Sigmoid colon (tissue), 7 donors: ENCODE measurements at places on chromosomes 2 and 18. TPM values are rescaled to one million over a fixed set of nuclear protein-coding genes. Genes with fewer than 3 reads are reported as not detected.
A peak's percentile ranks its signal among the peaks of the same experiment; 100 is the strongest.

The RGPD3 gene
- 2.2 TPM for total RNA-seq

GRCh38 chr2:60818272-60818671 lies 62.2 kb downstream of the PAPOLG start:
- no peaks in the 10 kb centered on the region for H3K4me1 ChIP-seq
- no peaks in the 10 kb centered on the region for H3K36me3 ChIP-seq
- no peak overlapping the region for H3K27ac ChIP-seq
- H3K4me3 ChIP-seq = no peak overlapping the region
- no peak for DNase-seq

The IL36RN gene
- not detected for total RNA-seq

DNA sequence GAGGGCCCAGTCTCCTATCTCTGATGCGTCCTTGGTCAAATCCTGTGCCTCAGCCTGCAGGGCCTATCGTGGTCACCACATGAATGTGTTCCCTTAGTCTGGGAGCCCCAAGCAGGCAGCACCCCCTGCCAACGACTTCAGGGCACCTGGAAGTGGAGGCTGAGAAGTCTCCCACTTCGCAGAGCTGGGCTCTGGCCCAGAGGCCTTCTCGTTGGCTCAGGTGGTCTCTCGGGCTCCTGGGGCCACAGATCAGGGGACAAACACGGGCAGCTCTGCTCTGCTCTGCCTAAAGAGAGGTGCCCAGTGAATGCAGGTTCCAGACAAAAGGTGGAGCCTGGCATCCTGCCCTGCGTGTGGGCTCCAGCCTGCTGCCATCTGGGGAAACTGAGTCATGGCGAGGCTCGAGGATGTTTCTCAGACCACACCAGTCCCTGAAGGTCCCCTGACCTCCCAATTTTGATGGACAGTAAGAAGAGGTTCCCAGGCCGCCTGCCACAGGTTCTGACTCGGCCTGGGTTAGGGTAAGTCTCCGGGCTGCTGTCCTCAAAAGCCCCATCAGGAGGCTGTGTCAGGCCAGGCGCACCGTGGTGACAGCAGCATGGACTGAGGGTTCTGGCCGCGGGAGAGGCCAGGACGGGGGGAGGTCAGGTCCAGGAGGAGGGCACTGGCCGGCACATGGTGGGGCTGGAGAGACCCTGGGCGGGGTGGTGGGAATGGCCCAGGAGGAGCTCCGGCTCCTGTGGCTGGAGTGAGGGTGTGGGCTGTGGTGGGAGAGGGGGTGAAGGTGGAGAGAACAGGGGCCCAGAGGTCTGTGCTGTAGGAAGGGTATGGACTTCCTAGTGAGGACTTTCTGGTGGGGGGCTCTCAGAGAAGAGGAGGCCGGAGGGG lies 1.4 kb upstream of the TEKT4 start:
- peaks cover 43% of the 10 kb centered on the region for H3K27me3 ChIP-seq
- H3K4me3 ChIP-seq = no peak overlapping the region
- no peak for DNase-seq

GRCh38 chr18:4549164-4549872 lies 94.2 kb upstream of the DLGAP1 start:
- no peak overlapping the region for H3K4me3 ChIP-seq
- H3K4me1 ChIP-seq = no peaks in the 10 kb centered on the region
- H3K27me3 ChIP-seq = no peaks in the 10 kb centered on the region
- no peaks in the 10 kb centered on the region for H3K36me3 ChIP-seq
- no peak overlapping the region for H3K27ac ChIP-seq
- no peak for DNase-seq

GRCh38 chr2:42185220-42185921 lies 16.2 kb downstream of the EML4 start:
- peaks cover 17% of the 10 kb centered on the region for H3K4me1 ChIP-seq
- DNase-seq = no peak
- no peak overlapping the region for H3K27ac ChIP-seq
- no peaks in the 10 kb centered on the region for H3K27me3 ChIP-seq

DNA sequence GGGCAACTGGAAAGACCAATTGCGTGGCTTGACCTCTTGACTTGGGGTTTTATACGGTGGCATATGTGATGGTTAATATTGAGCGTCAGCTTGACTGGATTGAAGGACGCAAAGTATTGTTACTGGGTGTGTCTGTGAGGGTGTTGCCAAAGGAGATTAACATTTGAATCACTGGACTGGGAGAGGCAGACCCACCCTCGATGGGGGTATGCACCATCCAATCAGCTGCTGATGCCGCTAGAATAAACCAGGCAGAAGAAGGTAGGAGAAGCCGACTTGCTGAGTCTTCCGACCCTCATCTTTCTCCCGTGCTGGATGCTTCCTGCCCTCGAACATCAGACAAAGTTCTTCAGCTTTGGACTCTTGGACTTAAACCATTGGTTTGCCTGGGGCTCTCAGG lies 34.2 kb upstream of the YPEL5 start:
- no peaks in the 10 kb centered on the region for H3K27me3 ChIP-seq
- H3K4me3 ChIP-seq = no peak overlapping the region
- no peaks in the 10 kb centered on the region for H3K4me1 ChIP-seq
- no peak for DNase-seq

DNA sequence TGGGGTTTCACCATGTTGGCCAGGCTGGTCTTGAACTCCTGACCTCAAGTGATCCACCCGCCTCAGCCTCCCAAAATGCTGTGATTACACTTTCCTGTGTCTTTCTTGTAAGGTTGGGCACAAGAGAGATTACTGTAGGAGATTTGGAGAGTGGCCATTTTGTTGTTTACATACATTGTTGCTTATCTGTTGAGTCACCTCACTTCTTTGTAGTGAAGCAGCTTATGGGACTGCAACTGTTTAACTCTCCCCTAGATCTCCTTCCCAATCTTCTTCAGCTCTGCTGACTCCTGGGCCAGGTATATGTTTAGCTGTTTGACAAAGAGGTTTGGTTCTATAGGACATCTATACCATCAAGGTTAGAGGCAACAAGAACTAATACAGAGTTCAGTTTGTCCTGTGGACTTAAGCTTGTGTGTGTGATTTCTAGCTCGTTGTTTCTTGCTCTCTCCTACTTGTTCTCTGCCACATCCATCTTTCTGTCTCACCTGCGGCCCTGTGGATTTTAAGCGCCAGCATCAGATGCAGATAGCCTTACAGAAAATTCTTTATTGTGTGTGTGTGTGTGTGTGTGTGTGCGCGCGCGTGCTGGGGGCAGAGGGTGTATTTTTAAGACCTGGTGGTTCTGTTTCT lies 95.4 kb downstream of the HAUS1 start:
- H3K27me3 ChIP-seq = no peaks in the 10 kb centered on the region
- no peaks in the 10 kb centered on the region for H3K36me3 ChIP-seq
- H3K4me3 ChIP-seq = no peak overlapping the region
- H3K4me1 ChIP-seq = no peaks in the 10 kb centered on the region

The PARD3B gene
- total RNA-seq = 53.9 TPM

- H3K4me1 ChIP-seq = no peaks in the 10 kb centered on the region
- DNase-seq = no peak
- H3K27ac ChIP-seq = no peak overlapping the region
- H3K27me3 ChIP-seq = no peaks in the 10 kb centered on the region
Observed at GRCh38 chr2:51003345-51004192, 28.4 kb downstream of the NRXN1 start.

DNA sequence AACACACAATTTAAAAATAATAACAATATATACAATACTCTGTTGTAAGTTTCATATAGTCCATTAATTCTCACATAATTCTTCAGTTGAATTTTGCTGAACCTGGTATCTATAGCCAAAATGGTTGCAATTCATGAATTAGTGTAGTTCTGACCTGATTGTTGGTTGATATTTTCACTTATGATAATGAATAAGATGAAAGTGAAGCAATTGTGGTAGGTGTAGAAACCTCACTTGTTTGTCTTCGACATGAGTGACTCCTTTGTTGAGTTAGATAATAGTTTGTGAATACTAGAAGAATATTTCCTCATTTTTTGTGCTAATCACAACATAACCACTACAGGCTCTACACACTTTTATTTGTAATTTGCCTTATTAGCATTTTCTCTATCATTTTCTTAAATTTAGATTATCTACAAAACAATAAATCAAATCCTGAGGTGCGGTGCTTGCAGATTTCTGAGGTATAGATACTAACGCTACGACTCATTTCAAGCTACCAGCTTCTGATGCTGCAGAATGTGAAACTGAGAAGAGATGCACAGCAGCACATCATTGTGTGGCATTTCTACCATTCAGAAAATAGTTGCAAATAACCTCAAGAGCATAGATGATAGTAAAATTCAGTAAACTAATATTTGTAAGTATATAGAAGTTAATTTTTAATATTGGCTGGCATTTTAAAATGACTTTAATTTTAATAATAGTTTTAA lies 117.9 kb downstream of the KCNH7 start:
- no peaks in the 10 kb centered on the region for H3K4me1 ChIP-seq
- H3K4me3 ChIP-seq = no peak overlapping the region
- H3K36me3 ChIP-seq = no peaks in the 10 kb centered on the region
- H3K27ac ChIP-seq = no peak overlapping the region

GRCh38 chr2:85133751-85134254 lies 611 bp downstream of the TCF7L1 start:
- no peaks in the 10 kb centered on the region for H3K36me3 ChIP-seq
- H3K4me3 ChIP-seq = peak overlapping the region; percentile 83
- H3K27ac ChIP-seq = peak overlapping the region; percentile 79
- DNase-seq = peak; percentile 75
- no peaks in the 10 kb centered on the region for H3K27me3 ChIP-seq
- H3K4me1 ChIP-seq = peaks cover 41% of the 10 kb centered on the region

- H3K4me3 ChIP-seq = no peak overlapping the region
- no peaks in the 10 kb centered on the region for H3K4me1 ChIP-seq
Observed at GRCh38 chr2:121387591-121388325, 102.8 kb upstream of the TFCP2L1 start.

- no peak overlapping the region for H3K27ac ChIP-seq
- no peak overlapping the region for H3K4me3 ChIP-seq
- no peak for DNase-seq
- no peaks in the 10 kb centered on the region for H3K27me3 ChIP-seq
Observed at GRCh38 chr2:27988306-27988705, 97.8 kb downstream of the BABAM2 start.
